Osteoblast (primary cell): ENCODE measurements at places on chromosomes 13 and 19.

GRCh38 chr13:106286811-106287210, 248.7 kb downstream of the EFNB2 start:
- DNase-seq: no peak

DNA sequence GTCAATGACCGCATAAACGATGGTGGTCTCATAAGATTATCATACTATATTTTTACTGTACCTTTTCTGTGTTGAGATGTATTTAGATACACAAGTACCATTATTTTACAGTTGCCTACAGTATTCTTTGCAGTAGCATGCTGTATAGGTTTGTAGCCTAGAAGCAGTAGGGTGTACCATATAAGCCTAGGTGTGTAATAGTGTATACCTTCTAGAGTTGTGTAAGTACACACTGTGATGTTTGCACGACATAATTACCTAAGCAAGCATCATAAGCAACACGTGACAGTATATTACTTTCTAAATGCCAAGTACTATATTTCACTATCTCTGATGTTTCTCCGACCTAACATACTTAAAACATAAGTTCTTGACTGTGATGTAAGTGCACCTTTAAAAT, 2.7 kb downstream of the LPAR6 start:
- no peak for DNase-seq

DNA sequence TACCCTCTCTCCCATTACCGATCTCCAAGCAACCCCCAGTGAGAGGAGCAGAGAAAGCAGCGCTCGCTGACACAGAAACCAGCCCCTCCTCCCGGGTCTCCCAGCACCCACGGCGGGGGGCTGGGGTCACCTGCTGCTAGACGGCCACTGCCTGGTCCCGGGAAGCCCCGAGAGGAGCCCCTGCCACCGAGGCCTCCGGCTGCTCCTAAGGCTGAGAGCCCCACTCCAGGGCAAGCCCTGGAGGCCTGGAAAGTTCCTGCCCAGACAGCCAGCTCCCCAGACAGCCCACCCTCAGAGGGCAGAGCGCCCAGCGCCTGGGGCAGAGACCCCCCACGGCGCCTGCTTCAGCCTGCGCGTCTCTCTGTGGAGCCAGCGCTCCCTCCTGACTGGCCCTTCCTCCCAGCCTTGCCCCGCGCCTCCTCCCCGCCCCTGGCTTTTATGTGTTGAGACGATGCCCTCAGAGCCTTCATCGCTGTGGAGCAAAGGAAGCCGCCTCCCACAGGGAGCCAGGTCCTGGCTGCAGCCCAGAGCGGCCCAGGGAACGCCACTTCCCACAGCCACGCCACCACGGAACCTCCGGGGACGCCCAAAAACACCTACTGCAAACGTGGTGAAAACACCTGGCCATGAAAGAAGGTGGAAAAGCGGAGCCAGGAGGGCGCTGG, 51.1 kb downstream of the MLLT1 start:
- peak; percentile 80 for DNase-seq

DNA sequence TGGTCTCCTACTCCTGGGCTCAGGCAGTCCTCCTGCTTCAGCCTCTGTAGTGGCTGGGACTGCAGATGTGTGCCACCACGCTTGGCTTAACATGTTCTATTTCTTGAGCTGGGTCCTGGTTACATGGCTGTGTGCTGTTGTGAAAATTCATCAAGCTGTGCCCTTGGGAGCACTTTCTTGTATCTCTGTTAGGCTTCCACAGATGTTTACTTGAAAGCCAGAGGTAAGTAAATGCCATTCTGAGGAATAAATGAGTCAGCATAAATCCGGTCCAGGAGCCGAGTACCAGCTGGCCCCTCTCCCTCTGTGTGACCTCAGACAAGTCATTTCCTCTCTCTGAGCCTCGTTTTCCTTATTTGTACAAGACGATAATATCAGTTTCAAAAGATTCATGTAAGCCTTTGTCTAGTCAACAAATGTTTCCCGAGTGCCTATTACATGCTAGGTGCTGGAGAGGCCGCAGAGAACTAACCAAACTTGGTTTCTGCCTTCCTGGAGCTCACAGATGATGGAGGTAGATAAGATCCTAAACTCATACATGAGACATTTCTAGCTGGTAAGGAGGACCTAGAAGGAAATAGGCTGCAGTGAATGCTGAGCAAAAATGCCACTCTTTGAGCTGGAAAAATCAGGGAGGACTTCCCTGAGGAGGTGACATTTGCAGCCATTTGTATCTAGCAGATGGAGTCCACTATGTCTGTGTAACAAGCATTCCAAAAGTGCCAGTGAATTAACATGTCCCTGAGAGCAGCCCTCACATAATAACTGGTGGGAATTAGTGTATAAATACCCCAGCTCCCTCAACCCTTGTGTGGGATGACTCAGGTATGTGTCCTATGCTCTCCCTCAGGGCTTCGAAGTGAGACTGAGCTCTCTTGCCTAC, 2.7 kb upstream of the RASAL3 start:
- peak; percentile 81 for DNase-seq
